RKO (cell line): ENCODE measurements at places on chromosomes 11 and 22.
A peak's percentile ranks its signal among the peaks of the same experiment; 100 is the strongest.

GRCh38 chr11:82858556-82859091 lies 41.6 kb downstream of the PRCP start:
- DNase-seq: peak; percentile 51

GRCh38 chr11:69305885-69306540 lies 12.1 kb downstream of the MYEOV start:
- no peak for DNase-seq

- DNase-seq: no peak
Observed at GRCh38 chr11:20208622-20209111, 48.4 kb upstream of the DBX1 start.

DNA sequence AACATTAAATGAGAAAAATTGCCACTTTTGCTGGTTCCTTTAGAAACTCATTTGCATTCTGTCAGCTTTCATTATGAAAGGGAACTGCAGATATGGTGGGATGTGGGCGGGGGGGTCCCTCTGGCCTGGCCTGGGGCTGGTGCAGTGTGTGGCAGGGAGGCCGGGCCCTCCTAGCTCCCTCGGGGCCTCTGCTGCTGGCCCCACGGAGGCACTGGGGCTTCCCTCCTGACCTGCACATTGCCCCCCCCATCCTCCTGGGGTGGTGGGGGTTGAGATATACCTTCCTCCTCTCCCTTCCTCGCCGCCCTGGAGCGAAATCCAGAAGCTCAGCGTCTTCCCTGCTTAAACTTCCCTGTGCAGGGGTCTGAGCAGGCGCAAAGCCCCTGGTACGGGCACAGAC lies 1005.9 kb downstream of the BRD1 start:
- no peak for DNase-seq

DNA sequence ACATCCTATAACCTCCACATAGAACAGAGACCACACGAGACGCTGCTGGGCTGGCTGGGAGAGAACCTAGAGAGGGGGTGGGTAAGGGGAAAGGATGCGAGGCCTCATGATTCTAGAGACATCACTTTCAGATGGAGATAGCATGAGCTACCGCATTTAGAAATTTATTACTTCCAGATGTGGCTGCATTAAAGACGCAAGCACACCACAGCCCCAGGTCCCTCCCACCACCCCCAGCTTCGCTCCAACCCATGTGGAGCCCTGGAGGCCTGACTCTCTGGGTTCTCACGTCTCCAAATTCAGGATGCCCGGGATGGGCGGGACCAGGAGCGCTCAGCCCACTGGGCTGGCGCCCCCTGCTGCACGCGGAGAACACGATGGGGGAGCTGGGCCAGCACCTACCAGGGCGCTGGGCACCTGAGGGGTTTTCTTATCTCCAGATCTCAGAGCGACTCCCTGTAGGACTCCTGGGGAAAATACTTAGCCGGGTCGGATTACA lies 13.6 kb downstream of the MRPL21 start:
- DNase-seq: no peak

- no peak for DNase-seq
Observed at GRCh38 chr22:39913321-39913720, 12.4 kb downstream of the GRAP2 start.

GRCh38 chr11:59643390-59643789 lies 25.4 kb downstream of the PATL1 start:
- DNase-seq: no peak

GRCh38 chr11:102171101-102171500 lies 60.9 kb downstream of the YAP1 start:
- peak; percentile 24 for DNase-seq

DNA sequence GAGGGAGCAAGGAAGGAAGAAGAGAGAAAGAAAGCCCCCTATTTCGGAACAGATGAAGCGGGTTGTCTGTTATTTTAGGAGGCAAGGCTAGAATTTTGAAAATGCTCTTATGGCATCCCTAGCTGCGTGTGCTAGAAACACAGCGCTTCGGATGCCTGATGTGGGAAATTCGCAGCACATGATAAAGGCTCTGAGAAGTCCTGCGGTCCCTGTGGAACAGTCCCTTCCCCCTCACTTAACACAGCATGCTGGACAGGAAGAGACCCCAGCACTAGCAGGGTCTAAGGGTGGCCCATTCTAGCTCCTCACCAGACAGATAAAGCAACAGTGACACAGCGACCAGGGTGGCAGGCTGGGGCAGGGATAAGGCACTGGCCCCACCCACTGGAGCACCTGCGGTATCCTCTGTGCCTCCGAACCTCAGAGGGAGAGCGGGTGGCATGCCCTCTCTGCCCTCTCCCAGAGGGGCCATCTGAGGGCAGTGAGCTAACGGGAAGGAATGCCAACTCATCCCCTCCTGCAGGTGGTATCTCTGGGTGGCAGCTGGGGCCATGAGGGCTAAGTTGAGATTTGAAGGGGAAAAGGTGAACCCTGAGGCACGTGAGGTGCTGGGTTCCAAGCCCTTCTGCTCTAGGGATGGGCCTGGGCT lies 75.7 kb downstream of the SCUBE1 start:
- DNase-seq: no peak

GRCh38 chr11:13328286-13328685 lies 50.7 kb downstream of the BMAL1 start:
- DNase-seq: no peak

- DNase-seq: no peak
Observed at GRCh38 chr11:5363679-5364078, 12.4 kb downstream of the OR51B6 start.

DNA sequence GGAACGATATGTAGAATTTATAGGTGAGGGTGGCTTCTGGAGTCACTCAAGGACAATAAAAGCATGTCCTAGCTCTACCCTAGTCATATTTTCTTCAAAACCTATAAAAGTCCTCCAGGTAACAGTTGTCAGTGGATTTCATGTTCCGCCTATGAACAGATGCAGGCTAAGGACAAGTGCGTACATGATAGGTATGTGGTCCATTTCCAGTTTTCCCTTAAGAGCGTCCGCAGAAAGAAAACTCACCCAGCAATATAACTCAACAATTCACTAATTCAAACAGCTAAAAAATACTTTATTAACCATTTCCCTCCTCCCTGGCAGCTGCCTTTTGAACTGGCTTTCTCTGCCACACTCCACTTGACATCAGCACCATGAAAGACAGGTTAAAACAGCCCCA lies 50.2 kb upstream of the CCDC34 start:
- no peak for DNase-seq

- DNase-seq: no peak
Observed at GRCh38 chr11:87275176-87275575, 237.4 kb downstream of the TMEM135 start.

DNA sequence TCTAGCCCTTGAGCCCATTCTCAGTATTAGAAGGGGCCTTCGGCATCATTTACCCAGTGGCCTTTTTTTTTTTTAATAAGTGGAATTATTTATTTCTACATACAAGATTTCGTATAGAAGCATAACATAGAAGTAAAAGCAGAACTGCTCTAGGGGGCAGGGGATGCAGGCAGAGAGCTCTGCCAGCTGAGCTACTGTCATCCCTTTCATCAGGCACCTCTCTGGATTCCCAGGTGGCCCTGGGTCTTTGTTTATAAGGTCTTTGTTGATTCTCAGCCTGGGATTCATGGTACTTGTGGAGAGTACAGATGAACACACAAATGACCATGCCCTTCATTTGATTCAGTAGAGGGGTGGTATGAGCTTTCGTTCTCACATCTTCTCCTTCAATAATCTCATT lies 66.4 kb downstream of the GAB2 start:
- no peak for DNase-seq

GRCh38 chr11:62553839-62554361 lies 7.3 kb upstream of the AHNAK start:
- peak; percentile 96 for DNase-seq

DNA sequence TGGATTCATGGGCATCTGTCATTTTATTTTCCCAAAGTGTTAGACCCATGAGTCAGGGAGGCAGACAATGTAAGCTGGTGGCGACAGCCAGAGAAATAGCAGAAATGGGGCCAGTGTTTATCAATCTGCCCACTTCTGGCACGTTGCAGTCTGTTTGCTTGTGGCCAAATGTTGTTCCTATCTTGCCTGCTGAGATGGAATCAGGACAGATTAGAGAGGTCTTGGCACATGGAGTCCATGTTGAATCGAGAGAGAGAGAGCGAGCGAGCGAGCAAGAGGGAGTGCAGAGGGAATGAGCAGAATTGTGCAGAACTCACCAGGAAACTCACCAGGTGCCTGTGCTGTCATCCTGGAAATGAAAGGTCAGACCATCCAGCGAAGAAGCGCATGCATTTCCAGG lies 21.9 kb upstream of the PARVG start:
- DNase-seq: no peak

GRCh38 chr22:33300165-33300564 lies 242.0 kb upstream of the SYN3 start:
- DNase-seq: no peak

GRCh38 chr22:40285513-40285912 lies 60.8 kb upstream of the ADSL start:
- no peak for DNase-seq

GRCh38 chr11:126186708-126187529 lies 24.5 kb downstream of the RPUSD4 start:
- no peak for DNase-seq

- DNase-seq: peak; percentile 97
Observed at GRCh38 chr22:30212363-30212995, 34.1 kb downstream of the LIF start.

DNA sequence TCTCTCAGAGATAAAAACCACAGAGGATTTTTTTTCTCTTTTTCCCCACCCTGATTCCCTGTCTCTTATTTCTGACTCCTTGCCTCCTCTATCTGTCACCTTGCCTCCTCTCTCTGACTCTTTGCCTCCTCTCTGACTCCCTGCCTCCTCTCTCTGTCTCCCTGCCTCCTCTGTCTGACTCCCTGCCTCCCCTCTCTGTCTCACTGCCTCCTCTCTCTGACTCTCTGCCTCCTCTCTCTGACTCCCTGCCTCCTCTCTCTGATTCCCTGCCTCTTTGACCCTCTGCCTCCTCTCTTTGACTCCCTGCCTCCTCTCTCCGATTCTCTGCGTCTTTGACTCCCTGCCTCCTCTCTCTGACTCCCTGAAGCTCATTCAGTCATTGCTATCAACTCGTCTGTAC lies 3.1 kb downstream of the RASD2 start:
- DNase-seq: no peak

- no peak for DNase-seq
Observed at GRCh38 chr11:46333394-46333947, 13.8 kb upstream of the DGKZ start.

DNA sequence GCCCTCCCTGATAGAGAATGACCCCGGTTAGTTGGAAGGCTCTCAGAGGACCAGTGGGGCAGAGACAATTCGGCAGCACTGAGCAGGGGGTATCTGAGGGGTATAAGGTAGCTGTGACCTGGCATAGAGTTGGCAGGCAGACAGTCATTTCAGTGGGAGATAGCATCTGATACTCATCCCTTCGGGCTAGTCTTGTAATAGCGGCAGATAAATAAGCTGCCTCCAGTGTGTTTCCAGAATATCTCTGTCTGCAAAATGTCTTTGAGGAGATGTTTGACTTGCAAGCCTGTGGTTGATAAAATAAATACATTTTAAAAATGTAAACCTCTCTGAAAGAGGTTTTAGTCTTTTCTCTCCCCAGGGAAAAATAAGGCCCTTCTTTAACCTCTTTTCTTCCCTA lies 54.2 kb downstream of the TEAD1 start:
- no peak for DNase-seq

GRCh38 chr11:73576185-73576614 lies 21.7 kb downstream of the FAM168A start:
- no peak for DNase-seq

GRCh38 chr11:102924851-102925380 lies 30.6 kb downstream of the MMP13 start:
- DNase-seq: no peak

DNA sequence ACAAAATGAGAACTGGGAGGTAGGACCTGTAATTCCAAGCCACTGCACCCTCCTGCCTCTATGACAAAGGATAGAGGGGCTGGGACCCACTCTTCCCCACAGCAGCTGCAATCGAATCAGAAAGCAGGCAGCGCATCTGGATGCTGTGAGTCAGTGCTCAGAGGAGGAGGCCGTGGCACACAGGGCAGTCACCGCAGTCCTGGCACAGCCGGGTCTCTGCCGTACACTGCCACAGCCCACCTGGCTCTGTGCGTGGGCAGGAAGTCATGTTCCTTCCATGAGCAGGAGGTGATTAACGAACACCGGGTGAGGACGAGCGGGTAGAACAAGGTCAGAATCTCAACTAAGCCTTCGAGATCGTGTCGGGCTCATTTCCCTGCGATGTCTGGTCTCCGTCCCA lies 30.2 kb upstream of the PPFIA1 start:
- DNase-seq: no peak

DNA sequence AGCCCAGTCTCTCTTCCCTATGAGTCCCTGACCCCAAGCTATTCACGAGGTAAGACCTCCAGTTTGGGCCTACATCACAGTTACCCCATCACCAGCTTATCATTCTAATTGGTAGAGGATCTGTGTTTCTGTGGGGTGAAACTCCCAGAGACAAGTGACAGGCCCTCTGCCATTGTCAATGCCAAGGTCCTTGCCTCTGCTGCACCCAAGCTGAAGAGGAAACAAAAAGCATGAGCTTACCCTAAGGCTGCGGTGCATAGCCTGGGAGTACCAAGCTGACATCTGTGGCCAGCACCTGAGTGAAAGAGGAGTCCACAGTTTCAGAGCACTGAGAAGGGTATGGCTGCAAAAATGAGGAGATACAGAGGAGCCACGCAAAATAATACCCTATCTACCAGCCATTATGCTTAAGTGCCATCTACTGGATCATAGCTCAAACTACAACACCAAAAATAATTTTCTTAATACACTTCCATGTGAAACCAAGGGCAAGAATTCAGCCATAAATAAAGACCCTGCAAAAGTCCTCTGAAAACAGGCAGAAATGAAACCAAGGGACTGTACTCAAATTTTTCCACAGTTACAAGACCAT lies 62.3 kb upstream of the ANO5 start:
- peak; percentile 41 for DNase-seq

DNA sequence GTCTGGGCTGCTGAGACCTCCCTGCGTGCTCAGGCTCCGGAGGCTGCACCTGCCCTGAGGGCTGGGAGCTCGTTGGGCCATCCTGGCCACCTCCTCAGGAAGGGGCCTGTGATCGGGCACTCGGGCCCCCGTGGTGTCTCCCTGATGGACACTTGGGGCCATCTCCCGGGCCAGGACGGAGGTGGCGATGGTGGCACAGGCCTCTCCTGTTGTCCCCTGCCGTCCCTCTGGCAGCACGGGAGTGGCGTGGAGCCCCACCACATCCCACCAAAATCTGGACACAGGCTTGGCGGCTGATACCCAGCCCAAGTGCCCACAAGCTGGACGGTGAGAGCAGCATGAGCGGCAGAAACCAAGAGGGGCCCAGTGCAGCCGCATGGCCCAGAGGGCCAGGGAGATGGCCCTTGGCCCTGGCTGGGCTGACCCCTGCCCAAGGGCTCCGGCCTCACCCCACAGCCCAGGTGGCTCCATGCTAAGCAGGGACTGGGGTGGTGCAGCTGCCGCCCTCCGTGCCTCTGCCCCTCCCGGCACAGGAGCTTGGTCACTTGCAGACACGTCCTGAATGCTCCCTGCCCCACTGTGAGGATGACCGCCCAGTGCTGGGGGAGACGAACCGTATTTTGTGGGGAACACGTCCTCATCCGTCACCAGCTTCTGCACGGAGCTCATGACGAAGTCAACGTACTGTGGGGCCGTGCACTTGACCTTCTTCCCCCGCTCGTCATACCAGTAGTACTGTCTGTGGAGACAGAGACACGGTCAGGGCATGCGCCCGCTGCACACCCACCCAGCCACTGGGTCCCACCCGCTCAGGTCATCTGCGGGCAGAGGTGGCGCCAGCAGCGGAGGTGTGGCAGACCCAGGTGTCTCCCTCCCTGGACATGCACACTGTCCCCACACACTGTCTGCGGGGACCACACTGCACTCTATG lies 15.6 kb downstream of the MOB2 start:
- DNase-seq: no peak

GRCh38 chr22:46827136-46827780 lies 64.8 kb downstream of the TBC1D22A start:
- no peak for DNase-seq

- no peak for DNase-seq
Observed at GRCh38 chr11:33001281-33001680, 14.4 kb upstream of the DEPDC7 start.
